NCI-H1436 treated with DMSO at 0.1 percent for 48 hours (cell line): ENCODE measurements at places on chromosomes 7 and 10.

DNA sequence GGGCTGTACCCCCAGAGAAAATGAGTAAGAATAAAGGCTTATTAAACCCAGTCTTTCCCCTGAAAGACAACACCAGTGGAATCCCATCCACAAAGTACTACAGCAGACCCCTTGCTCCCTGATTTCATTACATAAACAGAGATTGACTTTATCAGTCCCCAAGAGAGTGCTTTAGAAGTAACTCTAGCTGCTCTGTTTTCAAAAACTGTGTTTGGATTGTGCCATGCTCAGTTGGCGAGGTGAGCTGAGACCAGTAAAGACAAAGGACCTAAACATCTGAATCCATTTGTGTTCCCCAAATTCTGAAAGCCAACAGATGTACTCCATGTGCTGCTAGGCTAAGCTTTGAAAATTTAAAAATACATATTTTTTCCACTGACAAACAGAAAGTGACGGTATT, 127.0 kb downstream of the ATE1 start:
- no peak for DNase-seq

DNA sequence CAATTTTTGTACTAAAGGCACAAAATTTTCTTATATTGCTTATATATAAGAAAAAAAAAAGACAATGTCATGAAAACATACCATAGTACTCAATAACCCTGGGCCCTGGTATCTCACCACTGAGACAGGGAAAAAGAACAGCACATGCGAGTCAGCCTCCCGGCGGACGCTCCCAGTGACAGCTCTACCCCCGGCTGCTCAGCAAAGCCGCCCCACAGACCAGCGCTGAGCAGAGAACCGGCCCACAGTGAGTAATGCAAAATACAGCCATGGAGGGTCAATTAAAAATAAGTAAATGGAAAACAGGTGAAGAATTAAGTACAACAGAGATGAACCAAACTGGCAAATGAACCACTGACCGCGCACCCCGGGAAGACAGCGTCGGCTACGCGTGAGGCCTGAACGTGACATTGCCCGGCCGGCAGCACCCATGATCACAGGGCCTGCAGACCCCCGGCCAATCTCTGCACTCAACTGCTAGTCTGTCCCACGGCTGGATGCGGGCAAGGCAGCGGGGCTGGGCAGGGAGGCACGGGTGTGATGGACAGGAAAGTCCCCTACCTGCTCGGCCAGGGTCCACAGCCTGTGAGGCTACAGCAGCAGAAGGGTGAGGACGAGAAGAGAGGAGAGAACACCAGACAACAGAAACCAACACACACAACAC, 175.9 kb downstream of the ZMYND11 start:
- DNase-seq = no peak

- DNase-seq = no peak
These were observed 261.9 kb downstream of the GRID1 start for GRCh38 chr10:86104611-86105145.

DNA sequence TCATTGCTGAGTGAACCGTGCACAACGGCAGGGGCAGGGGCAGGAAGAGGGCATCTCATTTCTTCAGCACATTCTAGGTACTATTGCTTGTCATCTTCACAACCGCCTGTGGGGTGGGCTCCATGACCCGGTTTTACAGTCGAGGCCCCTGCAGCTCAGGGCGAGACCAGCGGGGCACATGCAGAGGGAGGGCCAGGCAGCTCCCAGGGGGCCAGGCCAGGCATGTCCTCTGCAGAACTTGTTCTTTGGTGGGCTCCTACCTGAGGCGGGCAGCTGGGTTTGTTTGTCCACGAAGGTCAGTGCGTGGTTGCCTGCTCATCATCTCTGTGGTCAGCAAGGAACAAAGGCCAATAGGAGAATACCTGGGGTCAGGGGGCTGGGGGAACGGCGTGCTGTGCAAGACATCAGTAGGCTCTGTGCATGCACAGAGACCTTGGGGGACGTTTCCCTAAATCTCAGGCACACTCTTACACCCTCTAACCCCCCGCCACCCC, 75.1 kb upstream of the LEP start:
- no peak for DNase-seq
